ENCODE measurements at places on chromosomes 12 and 14.

DNA sequence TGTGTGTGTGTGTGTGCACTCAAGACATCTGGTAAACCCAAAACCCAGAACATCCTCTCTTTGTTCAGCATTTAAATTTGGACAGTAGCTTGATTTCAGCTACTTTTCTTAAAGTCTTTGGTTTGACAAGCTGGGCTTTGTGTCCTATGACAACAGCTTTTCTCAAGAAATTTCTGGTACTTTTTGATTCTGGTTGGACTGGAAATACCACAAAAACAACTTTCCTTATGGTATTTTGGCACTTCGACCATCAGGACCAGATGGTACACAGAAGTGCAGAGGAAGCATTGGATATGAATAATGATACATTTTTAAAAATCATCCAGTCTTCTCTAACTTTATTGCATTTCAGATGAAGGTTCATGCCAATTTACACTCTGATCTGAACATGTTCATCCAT lies 286.6 kb upstream of the FLRT2 start:
- no peak for DNase-seq

DNA sequence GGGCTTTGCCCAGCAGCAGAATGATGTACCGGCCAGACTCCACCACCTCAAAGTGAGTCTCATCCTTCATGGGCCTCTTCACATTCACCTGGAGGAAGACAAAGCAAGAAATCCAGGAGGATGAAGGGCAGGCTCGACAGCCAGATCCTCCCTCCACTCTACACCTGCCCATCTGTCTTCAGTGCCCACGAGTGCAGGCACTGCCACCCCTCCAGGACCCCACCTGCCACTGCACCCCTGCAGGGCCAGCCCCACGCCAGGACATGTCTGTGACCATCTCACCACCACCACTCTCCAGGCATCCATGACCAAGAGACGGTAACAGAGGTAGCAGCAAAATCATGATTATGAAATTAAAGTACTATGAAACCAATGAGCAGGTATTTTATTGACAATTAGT lies 84.3 kb upstream of the ANO2 start:
- no peak for DNase-seq

DNA sequence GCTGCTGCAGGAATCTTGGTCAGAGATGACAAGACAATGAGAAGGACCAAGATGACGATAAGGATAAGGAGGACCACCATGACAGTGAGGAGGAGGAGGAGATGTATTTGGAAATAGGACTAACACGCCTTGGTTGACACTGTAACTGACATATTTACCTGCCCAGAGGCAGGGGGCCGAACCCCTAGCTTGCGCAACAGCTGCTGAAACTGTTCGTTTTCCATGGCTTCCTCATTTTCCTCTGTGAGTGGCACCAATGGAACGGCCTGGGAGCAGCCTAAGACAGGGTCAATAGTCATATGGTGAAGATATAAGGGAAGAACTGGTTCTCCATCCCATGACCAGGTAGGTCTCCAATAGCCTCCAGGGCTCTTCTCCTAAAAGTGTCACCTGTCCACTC lies 28.8 kb downstream of the TIMELESS start:
- no peak for DNase-seq

GRCh38 chr14:47490766-47491165 lies 184.6 kb downstream of the MDGA2 start:
- DNase-seq = no peak

- peak; percentile 77 for DNase-seq
These were observed 9.1 kb downstream of the PTCSC3 start for GRCh38 chr14:36167431-36167830.

- DNase-seq = no peak
These were observed 86.6 kb downstream of the PHLDA1 start for GRCh38 chr12:75944905-75945432.

DNA sequence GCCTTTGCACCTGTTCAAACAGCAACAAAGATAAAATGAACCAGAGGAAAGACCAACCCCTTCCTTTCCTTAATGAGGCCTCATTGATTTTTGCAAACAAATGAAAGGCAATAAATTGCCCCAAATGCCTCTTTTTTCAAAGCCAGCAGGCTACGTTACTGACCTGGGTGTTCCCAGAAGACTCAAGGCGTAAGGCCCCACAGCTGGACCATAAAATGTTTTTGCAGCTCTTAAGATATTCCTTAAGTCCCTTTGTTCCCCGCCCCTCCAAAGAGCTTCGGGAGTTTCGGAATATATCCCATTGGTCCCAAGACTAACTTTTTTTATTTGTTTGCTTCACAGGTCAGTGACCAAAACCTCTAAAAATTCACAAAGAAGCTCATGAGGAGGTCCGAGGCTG lies 462.9 kb upstream of the PRICKLE1 start:
- DNase-seq = no peak

DNA sequence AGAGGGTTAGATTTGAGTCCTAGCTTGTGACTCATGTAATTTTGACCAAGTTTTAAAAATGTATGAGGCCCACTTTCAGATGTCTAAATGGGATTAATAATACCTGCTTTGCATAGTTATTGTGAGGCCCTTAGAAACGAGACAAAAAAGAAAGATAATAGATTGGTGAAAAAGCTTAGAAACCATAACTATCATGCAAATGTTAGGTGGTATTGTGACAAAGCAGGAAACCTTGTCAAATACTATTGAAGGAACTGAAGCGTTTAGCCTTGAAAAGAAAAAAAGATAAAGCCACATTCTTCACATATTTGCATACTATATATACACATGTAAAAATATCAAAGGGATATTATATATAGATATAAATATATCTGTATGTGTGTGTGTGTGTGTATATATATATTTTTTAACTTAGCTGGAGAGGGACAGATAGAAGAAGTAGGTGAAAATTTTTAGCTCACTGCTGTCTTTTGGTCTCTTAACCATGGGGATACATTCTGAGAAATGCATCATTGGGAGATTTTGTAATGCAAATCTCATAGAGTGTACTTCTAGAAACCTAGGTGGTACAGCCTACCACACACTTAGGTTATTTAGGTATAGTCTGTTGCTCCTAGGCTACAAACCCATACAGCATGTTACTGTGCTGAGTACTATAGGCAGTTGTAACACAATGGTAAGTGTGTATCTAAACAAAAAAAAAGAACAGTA lies 270.3 kb downstream of the CCDC91 start:
- DNase-seq = no peak

GRCh38 chr14:52835122-52835903 lies 43.9 kb upstream of the GNPNAT1 start:
- no peak for DNase-seq

- DNase-seq = no peak
These were observed 47.5 kb downstream of the ZNF664 start for GRCh38 chr12:124020514-124020949.

DNA sequence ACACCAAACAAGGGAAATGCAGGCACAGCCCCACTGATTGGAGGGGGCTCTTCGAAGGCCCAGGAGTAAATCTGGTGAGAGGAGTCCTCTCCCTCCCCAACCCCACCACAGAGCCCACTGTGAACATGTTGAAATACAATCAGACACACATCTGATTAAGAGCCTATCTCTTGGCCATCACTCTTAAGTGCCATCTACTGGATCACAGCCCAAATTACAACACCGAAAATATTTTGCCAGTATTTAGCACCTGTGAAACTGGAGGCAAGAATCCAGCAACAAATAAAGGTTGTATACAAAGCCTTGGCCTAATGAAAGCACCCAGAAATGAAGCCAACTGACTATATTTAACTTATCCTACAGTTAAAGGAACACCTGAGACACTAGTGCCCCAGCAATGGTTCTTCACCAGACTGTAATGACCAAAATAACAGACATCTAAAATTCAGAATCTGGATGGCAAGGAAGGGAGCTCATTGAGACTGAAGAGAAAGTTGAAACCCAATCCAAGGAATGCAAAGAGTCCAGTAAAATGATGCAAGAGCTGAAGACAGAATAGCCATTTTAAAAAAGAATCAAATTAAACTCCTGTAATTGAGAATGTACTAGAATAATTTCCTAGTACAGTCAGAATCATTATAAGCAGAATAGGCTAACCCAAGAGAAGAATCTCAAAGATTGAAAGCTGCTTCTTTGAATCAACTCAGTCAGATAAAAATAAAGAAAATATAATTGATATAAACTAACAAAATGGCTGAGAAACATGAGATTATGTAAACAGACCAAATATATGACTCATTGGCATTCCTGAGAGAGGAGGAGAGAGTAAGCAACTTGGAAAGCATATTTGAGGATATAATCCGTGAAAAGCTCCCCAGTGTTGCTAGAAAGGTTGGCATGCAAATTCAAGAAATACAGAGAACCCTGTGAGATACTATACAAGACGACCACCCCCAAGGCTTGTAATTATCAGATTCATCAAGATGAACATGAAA lies 1117.0 kb downstream of the FLRT2 start:
- DNase-seq = no peak

- no peak for DNase-seq
These were observed 27.9 kb downstream of the HSP90AA1 start for GRCh38 chr14:102058961-102059360.

- DNase-seq = no peak
These were observed 6.0 kb upstream of the HOXC9 start for GRCh38 chr12:53994009-53994263.

DNA sequence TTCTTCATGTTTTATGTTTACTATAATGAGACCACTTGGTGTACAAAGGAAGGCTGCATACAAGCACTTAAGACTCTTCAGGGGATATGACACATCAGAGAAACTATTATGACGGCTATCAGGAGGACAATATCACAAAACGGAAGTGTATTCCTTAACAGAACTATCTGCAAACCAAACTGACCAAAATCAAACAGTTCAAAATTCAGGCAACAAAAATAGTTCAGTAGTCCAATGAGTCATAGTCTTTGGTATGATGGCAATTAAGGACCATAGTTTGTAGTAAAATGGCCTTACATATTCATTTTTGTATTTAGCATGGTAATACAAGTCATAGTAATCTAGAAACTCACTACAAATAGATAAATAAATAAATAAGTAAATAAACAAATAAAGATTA lies 1638.7 kb upstream of the SEL1L start:
- DNase-seq = no peak

DNA sequence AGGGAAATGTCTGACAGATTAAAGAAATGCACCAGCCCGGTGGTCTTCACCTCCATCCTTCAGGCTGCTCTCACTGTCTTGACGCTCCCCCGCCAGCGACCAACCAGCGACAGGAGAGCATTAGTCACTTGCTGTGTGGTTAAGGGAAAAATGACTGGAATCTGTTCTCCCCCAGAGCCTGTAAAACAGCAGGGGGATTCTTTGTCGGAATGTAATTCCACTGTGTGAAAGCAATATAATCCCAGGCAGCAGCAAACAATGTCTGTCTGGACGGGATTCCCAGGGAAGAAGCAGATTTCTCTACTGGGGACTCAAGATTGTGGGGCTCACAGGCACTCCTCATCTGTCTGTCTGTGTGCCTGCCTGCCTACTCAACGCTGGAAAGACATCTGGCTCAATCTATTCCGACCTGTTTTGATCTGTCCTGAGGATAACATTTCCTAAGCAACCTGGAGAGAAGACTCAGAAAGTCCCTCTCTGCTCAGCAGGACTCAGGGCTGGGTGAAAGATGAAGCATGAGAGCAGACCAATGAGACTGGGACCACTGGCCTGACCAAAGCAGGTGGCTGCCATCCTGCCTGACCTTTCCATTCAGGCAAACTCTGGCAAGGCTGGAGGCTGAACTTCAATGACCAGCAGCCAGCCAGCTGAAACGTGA lies 54.6 kb downstream of the NUAK1 start:
- DNase-seq = no peak

DNA sequence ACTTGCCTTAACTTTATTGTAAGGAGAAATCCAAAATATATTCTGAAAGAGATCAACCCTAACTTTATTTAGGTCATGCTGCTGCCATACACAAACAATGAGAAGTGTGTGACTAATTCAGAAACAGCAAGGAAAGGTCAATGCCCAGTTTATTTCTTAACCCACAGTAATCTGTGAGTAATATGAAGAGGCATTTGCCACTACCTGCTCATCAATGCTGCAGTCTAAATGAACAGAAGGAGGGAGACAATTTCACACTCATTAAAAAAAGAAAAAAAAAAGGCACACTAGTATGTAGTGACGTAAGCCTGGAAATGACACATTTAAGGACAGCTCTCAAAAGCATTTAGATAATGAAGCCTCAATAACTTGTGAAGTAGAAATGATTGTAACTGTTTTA lies 90.5 kb upstream of the FOXN3 start:
- DNase-seq = no peak

GRCh38 chr12:91276509-91276908 lies 93.9 kb upstream of the DCN start:
- DNase-seq = no peak

GRCh38 chr12:82963956-82964355 lies 277.2 kb downstream of the TMTC2 start:
- no peak for DNase-seq

DNA sequence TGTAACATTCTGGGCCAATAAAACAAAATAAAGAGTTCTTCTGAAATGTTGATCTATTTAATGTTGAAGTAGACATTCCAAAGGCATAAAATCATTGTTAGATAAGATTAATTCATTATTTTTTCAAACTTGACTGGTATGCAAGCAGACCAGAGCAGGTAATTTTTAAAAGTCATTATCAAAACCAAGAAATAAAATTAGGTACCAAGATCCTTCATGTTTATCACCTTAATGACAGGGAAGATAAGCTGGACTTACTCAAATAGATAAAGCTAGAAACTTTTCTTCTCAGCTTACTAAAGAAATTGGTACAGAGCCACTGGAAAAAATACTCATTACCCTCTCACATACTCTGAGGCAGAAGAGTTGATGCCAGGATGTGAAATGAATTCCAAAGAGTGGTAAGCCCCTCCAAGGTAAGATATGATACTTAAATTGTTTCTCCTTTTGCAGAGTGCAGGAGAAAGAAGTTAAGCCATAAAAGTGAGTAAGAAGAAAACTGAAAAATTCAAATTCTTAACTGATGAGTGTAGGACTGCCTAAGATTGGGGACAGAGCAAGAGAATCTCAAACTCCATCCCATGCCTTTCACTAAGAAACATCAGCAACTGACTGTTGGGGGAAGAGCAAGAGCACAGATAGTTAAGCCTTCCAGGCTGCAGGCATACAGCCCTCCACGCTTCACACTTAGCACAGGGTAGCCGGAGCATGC lies 111.9 kb downstream of the SLC41A2 start:
- no peak for DNase-seq

DNA sequence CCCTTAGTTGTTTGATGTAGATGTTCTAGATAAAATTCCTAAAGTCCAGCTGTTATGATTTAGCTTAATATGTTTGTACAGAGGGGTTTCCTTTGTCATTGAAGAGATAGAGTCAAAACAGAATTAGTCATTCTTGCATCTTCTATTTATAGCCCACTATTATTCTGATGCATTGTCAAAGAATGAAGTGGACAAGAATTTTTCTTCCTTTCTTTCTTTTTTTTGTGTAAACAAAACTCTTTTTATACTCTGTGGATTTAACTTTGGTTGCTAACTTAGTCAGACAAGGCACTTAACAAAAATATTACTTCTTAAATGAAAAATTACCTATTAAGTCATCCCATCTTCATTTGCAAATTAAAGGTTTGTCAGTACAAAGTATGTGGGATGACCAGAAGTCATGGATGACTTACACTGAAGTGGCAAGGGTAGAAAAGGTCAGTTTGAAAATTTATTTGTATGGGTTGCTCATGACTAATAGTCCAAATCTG lies 215.6 kb upstream of the DDHD1 start:
- DNase-seq = no peak

GRCh38 chr12:121079736-121080272 lies 40.8 kb upstream of the OASL start:
- no peak for DNase-seq

Data from NCI-H1436 treated with DMSO at 0.1 percent for 48 hours (cell line).